ENCODE measurements at places on chromosomes 11 and 22.

DNA sequence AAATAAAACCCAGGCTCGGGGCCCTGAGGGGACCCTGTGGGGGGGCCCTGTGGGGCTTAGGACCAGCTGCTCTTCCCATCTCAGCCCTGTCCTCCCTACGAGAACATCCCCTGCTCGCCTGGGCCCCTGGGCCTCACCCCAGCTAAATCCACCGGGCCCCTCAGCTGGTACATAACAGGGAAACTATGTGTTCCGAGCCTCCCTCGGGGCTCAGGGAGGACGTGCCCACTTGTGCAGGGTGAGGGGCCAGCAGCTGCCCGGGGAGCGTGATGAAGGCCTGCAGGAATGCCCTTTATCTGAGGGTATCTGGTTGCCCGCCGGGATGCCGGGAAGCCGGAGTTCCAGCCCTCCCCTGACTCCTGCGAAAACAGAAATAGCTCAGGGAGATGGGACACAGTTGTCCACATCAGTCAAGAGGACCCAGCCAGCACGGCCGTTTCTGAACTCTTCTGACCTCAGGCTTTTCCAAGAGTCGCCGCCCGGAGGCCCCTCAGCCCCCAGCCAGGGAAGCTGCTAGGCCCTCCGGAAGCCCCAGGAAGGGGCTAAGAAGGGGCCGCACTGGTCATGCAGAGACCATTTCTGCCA lies 20.6 kb downstream of the MRPL23 start:
- DNase-seq: no peak

DNA sequence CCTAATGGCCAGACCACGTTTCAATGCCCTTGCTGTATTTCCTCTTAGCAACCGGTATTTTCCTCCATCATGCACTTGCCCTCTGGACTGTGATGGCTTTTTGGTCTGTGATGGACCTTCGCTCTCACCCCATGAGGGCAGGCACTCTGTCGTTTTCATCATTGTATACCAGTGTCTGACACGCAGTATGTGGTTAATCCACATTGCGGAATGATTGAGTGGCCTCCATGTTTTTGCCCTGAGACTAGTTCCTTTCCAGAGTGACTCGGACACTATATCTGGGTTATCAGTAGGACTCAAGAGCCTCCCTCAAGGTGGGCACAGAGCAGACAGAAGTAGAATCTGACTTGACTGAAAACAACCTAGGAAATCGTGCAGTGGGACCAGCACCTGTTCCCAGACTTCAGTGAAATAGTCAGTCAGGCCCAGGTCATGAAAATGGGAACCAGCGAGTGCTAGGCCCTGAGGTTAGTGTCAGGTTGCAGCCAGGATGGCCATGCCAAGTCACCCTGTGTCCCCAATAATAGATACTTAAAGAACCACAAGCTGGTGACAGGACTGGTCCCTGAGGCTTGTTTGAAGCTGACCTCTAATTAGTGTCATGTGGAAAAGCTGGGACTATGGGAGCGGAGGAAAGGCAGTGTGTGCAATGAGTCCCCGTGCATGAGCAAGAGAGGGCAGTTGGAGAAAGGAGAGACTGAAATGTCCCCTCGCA lies 464.7 kb downstream of the INSC start:
- DNase-seq: no peak

GRCh38 chr11:47854667-47855066 lies 6.5 kb upstream of the NUP160 start:
- no peak for DNase-seq

GRCh38 chr11:58592760-58593472 lies 14.1 kb downstream of the ZFP91 start:
- no peak for DNase-seq

- DNase-seq: no peak
Measured at GRCh38 chr11:17508791-17509190, 32.1 kb upstream of the ABCC8 start.

DNA sequence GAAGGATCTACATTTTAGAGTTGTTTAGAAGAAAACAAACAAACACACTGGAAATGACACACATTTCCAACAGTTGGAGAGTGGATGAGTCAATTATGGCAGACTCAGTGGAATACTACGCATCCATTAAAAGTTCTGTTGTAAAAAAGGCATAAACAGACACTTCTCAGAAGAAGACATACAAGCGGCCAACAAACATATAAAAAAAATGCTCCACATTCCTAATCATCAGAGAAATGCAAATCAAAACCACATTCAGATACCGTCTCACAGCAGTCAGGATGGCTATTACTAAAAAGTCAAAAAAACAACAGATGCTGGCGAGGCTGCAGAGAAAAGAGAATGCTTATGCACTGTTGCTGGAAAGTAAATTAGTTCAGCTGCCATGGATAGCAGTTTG lies 298.2 kb downstream of the DDX10 start:
- DNase-seq: no peak

DNA sequence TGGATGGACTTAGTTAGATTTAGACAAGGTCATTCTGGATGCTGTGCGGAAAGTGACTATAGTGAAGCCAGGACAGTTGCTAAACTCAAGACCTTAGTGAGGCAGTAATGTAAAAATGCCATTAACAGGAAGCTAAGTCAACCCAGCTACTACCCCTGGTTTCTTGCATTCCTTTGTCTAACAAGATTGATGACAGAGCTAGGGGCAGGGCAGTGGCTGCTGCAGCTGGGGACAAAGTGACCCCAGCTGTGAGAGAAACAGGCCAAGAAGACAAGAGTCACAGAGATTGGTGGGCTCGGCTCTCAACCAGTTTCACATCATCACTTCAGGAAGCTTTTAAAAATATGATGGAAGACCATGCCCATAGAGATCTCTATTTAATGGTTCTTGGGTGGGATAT lies 110.4 kb upstream of the POU2AF2 start:
- no peak for DNase-seq

DNA sequence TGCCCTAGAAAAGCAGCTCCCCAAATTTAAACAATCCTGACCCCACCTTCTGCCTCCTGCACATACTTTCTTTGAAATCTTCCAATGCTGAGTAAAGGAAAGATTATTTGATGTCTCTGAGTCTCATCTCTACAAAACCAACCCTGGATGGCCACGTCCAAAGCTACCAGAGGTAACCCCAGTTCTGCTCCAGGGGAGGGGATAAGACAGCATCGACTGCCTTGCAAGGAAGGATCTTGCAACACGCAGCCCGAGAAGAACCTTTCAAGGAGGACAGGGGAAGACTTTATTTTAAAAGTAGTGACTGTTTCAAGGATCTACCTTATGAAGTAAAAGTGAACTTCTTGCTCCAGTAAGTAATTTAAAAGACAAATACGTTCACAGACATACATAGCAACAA lies 66.5 kb upstream of the TMEM45B start:
- DNase-seq: no peak

- no peak for DNase-seq
Measured at GRCh38 chr11:69599502-69599901, 41.5 kb upstream of the CCND1 start.

GRCh38 chr11:111983187-111983986 lies 41.8 kb upstream of the DLAT start:
- peak; percentile 52 for DNase-seq

DNA sequence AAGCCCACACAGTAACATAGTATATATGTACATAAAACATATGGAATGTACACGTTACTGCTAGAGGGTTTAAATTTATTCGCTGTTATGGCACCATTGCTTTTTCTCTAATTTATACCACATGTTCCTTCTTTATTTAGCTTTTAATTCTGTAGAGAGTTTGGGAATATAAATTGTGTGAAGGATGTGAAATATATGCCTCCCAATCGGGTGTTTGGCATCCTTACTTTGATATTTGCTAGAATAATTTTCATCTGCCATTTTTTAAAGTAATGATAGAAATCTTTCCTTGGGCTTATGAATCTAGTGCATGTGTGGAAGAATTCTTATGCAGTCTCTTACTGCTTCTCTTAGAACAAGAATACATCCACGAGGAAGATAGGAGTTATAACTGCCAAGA lies 509.8 kb upstream of the RAG2 start:
- no peak for DNase-seq

- no peak for DNase-seq
Measured at GRCh38 chr22:20438678-20439492, 1.3 kb upstream of the SCARF2 start.

- no peak for DNase-seq
Measured at GRCh38 chr11:44451706-44452105, 113.8 kb upstream of the CD82 start.

DNA sequence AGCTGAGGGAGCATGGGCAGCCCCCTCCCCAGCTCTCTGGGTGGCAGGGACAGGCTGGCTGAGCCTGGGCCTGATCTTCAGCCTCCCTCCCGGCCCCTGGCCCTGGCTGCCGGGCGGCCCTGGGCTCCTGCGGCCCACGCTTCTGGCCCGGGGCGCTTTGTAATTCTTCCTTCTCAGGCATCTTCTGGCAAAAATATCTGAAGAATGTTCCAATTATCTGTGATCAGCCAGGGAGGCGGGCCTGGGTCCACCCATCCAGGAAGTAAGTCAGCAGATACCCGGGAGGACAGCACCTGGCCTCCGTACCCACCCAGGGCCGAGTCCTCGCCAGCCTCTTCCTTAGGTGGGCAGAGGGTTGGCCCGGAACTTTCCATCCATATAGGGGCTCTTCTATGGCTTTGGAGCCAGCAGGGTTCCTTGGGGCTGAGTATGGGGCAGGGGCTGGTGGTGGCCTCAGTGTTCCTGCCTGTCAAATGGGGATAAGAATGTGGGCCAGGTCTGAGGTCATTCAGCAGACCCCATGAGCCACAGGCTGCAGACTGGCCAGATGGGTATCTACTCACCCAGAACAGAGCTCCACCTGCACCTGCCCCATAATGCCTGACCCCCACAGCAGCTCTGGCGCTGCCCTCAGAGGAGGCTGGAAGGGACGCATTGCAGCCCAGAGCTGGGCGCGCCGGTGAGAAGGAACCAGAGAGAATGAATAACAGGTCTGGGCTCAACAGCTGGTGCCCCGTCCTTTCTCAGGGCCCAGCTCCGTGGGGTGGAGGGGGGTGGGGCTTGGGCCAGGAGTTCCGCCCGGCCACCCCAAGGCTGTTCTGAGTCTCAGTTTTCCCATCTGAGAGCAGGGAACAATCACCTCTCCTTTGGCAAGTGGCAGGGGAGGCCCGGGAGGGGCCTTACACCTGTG lies 16.2 kb downstream of the WNT7B start:
- no peak for DNase-seq

DNA sequence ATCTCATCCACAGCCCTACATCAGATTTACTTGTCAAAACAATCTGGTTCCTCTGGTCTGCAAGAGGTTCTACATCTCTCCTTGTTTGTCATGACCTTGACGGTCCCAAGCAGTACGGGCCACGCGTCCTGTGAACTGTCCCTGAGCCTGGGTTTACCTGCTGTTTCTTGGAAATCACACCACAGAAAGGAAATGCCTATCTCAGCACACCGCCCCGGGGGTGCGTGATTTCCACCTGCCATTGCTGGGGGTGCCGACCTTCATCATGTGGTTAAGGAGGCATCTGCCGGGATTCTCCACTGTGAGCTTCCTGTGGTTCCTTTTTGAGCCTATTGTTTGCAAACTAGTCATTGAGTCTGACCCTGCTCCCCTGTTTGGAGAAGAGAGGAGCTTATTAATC lies 1363.4 kb downstream of the BRD1 start:
- no peak for DNase-seq

DNA sequence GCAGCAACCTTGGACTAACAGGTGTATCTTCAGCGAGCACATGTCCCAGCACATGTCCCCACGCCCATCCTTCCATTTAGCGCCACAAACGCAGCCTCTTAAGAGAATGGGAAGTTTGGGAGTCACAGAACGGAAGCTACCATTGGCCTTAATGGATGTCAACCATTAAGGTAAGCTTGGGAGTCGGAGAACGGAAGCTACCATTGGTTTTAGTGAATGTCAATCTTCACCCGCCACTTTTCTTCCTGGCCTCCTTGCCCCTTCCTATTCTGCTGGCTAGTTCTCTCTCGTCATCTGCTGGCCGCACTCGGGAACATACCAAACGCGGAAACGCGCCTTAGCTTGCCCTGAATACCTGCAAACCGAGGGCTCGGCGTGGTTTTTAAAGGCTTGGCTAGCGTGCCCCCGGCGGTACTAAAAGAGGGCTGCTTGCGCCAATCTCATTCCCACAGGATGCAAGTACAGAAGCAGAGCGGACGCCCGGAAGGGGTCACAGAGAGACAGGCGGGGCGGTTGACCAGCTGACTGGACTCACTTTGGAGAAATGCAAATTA lies 24.3 kb downstream of the GLYATL1 start:
- peak; percentile 50 for DNase-seq

DNA sequence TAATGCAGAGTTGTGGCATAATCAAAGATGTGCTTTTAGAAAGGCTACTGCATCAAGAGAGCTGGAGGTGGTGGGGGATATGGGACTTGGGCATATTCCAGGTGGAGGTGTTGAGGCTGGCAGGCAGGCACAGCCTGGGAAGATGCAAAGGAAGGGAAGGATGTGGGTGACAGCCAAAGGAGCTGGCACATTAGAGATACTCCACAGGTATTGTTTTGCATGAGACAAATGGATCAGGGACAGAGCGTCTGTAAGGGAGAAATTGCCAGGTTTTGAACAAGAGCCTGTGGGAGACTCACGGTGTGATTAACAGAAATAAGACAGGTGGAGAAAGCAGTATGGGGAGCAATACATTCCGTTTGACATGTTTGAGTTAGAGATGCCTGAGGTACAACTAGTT lies 263.7 kb downstream of the NELL1 start:
- no peak for DNase-seq

DNA sequence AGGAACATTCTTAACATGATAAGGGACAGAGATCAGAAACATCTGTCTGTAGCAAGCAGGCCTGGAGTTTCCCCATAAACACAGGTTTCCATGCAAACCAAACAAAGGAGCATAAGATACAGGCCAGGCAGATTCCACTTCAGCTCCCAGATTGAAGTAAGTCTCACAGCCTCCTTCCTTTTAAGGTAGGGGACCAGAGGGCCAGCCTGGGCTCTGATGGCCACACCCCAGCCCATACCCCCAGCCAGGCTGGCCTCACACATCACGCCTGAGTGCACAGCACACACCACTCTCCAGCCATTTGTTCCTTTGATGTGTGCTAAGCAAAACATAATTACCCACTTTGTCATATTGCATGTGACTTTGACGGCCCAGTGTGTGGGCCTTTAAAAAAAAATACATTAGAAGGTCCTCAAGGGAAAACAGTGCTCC lies 518.7 kb downstream of the NTM start:
- DNase-seq: peak; percentile 74

GRCh38 chr11:126352934-126353801 lies 2.3 kb upstream of the ST3GAL4 start:
- no peak for DNase-seq

- no peak for DNase-seq
Measured at GRCh38 chr11:10601837-10602236, 33.4 kb upstream of the LYVE1 start.

GRCh38 chr11:88849368-88849767 lies 216.4 kb downstream of the GRM5 start:
- no peak for DNase-seq

All from renal pelvis (tissue), 12 donors.